ENCODE measurements at places on chromosomes 4 and X.

GRCh38 chr4:27775156-27775555, 914.5 kb downstream of the STIM2 start:
- no peak for DNase-seq

GRCh38 chrX:49183701-49184281, 2.4 kb downstream of the PRICKLE3 start:
- no peak for DNase-seq

- DNase-seq = no peak
Observed at GRCh38 chr4:169014586-169014985, 4.5 kb upstream of the CBR4 start.

DNA sequence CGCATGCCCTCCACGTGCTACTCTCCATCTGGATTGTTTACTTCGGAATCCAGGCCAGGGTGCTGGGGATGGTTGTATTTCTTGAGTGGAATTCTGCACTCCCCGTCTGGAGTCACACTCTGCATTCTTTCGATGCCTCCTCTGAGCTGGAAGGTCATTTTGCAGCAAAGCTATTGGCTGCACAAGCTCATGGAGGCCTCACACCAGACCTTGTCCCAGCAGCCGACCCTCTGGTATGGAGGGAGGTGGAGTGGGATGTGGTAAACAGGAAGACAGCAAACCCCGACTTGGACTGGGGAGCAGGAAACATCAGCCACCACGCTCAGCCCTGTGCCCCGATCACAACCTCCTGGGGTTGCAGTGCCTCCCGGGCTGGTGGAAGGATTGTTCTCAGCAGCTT, 225.3 kb upstream of the LNX1 start:
- no peak for DNase-seq

DNA sequence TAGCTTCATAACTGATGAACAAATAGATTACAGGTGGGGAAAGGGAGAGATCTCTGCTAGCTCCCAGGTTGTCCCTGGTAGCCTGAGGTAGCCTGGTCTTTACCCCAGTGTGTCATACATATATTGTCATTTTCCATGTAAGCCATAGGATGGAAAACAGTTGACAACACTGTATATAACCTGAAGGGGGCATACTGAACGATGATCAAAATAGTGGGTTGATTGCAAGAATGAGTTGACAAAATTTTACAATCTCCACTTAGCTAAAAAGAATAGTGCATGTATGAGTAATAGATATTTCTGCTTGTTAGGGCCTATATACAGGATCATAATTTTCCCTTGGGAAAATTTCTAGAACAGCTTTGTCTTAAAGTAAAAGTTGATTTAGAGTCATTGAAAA, 304.1 kb upstream of the HAND2 start:
- DNase-seq = no peak

DNA sequence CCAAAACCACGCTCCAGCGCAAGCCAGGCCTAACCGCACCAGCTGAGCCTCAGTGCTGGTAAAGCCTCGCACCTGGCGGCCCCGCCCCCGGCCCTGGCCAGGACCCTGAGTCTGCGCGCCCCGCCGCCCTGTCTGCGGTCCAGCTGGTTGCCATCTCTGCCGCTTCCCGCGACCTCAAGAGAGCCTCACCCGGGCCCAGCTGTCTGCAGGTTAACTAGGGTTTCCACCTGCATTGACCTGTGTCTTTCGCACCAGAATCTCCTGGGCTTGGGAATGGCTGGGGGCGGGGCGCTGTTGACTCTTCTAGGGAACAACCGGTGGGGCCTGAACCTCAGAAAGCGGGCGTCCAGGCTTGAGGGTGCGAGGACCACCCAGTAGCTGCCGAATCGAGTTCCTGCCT, 207.7 kb upstream of the PRPS2 start:
- DNase-seq = no peak

- no peak for DNase-seq
Observed at GRCh38 chr4:164012396-164013027, 518.0 kb downstream of the TMA16 start.

DNA sequence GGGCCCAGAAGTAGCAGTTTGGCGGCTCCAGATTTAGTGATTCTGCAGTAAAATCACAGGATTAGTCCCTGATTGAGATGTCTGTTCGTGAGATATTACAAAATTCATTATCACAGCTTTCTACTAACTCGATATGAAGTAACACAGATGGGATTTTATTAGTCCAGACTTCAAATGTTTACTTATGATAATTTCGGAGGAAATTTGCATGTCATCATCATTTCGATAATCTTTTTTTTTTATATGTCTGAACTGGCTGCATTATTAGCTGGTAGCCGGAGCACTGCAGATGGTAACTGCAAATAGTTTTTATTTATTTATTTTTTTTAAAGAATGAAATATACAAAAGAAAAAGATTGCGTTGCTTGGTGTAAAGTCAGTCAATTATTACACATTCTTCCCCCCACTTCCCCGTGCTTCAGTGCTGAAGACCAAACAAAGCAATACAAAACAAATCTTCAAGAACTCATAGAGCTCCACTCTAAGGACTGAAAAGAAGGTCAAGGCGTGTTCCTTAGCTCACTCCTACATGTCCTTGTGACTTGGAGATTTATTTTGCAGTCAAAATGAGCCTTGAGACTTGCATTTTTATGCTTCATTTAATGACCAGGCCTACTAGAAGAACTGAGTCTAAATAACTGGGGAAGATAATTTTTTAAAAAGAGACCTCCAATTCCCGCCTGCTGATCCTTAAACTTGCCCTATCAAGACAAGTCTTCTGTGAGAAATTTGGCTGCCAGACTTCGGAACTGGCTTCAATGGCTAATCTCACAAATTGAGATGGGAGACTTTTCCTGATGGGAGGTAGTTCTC, 11.7 kb upstream of the PITX2 start:
- no peak for DNase-seq

GRCh38 chr4:175584901-175585300, 227.2 kb downstream of the GPM6A start:
- no peak for DNase-seq

GRCh38 chr4:6478546-6479220, 6.3 kb upstream of the PPP2R2C start:
- no peak for DNase-seq

DNA sequence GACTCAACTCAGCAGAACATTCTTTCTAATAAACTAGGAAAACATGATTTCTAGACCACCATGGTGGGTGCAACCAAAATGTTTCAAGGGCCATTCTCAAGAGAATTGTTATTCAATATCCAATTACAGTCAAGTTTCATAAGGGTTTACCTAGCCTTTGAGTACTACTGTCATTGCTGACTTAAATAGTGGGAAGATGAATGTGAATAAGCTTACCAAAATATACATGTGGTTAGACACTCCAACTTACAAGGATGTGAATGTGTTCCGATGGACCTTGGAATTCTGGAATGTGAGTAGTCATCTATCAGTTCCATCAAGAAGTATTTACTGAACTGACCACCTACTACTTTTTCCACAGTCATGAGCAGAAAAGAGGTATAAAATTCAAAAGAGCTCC, 16.9 kb downstream of the SH3RF1 start:
- DNase-seq = no peak

DNA sequence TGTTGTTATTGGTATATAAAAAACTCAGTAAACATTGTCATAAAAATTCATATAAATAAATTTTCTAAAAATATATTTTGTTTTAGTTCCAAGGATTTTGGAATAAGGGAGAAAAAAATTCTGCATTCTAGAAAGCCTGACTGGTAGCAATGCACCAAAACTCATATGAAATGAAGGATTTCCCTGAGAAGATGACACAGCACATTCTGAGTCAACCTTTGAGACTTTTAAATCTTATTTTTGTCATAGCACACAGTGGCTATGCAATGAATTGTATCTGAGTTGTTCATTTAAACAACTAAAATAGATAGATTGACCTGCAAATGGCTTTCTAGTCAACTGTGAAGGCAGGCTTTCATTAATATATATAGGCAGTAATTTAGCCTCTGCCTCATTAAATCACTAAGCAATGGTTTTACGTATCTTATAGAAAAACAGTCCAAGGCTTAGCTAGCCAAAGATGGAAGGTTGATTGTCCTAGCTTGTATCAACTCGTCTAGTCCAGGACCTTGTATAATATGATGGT, 239.1 kb upstream of the NEIL3 start:
- no peak for DNase-seq

DNA sequence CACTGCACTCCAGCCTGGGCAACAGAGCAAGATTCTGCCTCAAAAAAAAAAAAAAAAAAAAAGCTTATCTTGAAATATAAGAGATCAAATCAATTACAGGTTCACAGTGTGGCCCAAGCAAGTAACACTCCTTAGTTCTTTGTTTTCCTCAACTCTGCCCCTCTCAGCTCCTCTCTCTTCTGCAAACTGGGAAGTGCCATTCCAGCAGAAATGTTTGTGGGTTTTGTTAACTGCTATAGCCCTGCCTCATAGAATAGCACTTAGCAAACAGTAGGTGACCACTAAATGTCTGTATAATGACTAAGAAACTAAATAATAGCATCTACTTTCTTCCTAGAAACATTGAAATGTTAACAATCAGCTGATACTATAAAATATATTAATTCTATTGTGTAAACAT, 160.0 kb upstream of the NAP1L5 start:
- no peak for DNase-seq

DNA sequence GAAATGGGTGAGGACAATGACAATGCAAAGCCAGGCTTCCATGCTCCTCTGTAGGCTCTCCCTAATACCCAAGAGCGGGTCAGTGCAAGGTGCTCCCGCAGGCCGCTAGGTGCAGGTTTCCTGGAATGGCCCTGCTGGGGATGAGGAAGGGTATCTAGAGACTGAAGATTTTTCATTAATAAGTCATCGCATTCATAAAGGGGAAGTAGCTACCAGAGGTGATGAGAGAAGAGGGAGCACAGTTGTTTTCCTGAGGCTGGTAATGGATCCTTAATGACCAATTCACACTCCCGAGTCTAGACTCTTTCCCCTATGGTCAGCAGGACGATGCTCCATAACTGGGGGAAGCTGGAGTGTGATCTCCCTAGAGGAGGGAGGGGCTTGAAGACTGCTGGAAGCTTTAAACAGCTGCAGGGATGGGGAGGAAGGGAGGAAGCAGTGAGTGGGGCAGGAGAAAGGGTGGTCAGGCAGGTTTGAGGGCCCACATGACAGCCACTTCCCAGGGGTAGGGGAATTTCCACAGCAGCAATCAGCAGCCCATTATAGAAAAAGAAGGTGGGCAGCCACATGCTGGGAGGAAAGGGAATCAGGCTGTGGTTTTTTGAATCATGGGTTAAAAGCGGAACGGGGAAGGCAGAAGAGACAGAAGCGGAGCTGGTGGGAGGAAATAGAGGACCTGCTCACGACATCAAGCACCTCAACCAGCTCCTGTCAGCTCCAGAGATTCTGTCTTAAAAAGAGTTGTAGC, 10.2 kb upstream of the ATP6AP2 start:
- DNase-seq = no peak

GRCh38 chr4:15402974-15403373, 24.9 kb upstream of the C1QTNF7 start:
- no peak for DNase-seq

GRCh38 chr4:141210168-141210567, 10.5 kb upstream of the ZNF330 start:
- DNase-seq = no peak

DNA sequence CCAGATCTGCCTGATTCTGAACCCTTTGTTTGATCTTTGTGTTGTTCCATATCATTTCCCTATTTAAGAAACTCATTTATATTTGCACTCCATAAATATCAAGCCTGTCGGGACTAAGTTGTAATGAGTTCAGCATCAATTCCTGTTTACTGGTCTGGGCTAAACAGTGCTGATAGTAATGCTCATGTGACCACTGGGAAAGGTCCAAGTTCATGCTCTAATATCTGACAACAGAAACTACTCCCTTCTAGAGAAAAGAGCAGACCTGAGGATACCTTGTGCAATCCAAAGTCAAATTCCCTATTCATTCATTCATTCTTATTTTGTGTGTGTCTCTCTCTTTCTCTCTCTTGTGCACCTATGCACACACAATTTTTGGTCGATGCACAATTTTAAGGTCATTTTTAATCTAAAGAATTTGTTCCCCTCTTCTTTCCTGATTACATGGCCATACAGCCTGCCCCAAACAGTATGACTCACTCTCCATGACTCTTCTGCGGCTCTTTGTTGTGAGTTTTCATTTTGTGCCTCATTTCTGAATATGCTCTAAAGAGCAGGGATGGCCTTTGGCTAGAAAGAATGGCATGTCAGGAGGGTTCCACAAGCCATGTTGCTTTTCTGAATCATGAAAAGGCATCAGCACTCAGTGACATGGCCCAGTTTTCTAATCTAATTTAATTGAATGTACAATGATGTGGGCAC, 664.3 kb downstream of the RPA4 start:
- DNase-seq = no peak

- no peak for DNase-seq
Observed at GRCh38 chrX:48472225-48472624, 2.2 kb upstream of the SLC38A5 start.

DNA sequence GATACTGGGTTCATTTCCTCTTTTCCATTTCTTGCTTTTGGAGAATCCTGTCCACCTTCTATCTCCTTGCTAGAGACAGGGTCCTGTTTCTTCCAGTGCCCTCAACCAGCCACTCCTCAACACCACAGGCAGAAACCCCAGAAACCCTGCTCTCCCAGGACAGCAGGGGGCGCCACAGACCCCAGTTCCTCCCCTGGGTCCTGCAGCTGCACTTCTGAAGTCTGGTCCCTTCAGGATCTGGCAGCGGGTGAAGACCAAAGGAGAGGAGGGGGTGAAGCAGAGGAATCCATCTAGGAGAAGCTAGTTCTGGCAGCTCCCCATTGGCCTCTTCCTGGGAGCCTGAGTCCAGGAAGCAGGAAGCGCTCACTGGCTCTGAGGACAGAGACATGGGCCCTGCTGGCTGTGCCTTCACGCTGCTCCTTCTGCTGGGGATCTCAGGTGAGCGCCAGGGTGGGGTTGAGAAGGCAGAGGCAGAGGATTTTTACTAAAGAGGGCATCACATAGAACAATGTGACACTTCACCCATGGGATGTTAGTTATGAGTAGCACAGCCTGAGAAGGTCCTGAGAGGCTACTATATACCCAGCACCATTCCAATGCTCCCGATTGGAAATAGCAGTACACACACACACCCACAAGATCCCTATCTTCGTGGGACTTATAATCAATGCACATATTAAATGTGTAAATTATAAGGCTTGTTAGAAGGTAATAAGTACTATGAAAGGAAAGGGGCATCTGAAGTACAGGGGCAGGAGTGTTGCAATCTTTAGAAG, at the start of gene PRSS48:
Gene PRSS48, plus strand, starts transcription at position 375 of the 776 bp plus-strand sequence. Its CDS starts 12 bp downstream, at position 387.
- no peak for DNase-seq

DNA sequence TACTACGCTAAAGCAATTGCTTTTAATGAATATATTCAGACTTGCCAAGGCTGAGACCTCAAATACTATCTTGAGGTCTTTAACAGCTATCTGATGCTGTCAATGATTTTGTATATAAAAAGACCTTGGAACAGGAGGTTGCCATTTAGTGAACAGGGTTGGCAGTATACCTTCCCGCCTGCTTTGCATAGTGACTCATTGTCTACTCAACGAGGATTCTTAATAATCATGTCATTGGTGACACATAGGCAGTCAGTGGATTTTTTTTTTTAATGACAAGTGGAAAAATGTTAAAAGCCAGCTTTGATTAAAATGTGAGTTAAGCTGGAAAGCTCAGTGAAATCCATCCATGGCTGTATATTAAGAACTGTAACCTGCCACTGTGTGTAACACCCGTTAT, 164.0 kb downstream of the ASMT start:
- DNase-seq = no peak

GRCh38 chr4:865572-865971, 39.6 kb upstream of the CPLX1 start:
- DNase-seq = no peak

All from activated effector memory CD4-positive, alpha-beta T cell treated with Interleukin-2 at 50 U/mL for 16 hours (primary cell).